ENCODE measurements at places on chromosomes 2 and 18.

GRCh38 chr2:114700440-114700839 lies 258.0 kb downstream of the DPP10 start:
- DNase-seq, result no peak

DNA sequence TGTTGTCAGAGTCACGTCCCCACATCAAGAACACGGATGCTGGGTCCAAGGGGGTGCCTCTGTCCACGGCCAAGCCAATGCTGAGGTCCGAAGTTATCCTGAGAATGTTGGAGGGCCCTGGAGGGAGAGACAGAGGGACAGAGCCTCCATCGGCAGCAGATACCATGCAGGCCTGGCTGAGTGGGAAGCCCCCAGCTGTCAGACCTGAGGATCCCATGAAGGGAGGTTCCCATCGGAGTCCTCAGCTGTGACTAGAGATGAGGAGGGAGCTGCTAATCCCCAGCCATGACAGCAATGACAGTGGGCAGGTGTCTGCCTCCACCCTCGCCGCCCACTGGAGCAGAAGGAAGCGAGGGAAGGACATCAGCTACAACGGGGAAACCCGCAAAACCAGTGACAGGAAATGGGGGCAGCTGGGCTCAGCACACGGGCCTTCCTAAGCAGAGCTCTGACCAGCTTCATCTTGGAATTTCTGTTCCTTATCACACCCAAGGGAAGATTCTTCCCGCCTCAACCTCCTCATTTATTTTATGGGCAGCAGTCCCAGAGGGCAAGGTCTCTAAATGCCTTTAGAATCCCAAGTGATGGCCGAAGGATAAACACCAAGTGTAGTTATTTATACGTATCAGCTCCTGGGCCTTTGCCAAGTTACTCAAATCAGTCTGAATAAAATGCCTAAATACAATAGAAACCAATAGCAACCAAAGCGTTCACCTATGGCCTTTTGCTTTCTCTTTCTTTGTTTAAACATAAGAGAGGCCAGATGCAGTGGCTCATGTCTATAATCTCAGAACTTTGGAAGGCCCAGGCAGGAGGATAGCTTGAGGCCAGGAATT lies 32.2 kb downstream of the FAM178B start:
- DNase-seq, result no peak

DNA sequence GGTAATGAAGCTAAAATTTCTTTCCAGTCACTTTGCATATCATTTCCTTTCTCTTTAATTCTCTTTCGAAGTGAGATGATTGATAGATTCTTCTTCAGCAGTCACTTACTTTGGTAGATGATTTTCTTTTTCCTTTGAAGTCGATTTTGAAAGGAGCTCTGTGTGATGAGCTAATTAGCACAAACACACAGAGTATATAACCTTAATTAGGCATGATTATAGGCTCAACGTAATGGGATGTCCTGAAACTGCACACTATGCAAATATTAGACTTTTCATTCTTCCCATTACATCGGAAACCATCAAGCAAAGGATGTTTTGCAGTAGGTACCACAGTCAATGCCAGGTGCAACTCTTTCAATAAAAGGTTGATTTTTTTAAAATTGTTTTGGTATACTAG lies 6.4 kb upstream of the CTLA4 start:
- no peak for DNase-seq

DNA sequence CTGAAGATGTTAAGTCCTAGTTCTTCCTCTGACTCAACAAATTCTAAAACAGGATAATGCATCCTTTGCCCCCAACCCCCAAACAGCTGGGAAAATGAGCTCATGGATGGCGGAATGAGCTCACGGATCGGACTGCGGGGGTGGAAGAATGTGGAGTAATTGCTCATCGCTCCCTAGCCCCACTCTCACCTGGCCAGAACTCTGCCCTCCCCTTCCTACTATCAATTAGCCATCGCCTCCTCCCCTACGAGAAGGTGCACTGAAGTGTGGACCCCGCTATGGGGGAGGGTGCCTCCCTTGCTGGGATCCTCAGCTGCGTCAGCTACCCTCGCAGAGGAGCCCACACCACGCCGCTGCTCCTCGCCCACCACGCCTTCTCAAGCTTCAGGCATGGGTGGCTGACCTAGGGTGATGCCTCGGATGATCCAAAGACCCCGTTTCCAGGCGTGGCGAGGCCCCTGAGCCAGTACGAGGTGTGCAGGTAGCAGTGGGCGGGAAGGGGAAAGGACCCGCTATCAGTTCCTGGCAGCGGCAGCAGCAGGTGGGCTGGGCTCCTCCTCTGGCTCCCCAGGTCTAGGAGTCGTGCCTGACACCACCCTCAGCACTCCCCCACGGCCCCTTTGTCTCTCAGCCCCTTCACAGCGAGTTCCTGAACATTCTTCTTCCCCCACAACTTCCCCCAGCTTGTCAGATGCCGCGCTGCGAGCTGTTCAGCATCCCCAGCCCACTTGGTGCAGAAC lies 82.1 kb upstream of the POMC start:
- no peak for DNase-seq

- DNase-seq, result no peak
Measured at GRCh38 chr2:99677814-99678213, 188.0 kb upstream of the REV1 start.

DNA sequence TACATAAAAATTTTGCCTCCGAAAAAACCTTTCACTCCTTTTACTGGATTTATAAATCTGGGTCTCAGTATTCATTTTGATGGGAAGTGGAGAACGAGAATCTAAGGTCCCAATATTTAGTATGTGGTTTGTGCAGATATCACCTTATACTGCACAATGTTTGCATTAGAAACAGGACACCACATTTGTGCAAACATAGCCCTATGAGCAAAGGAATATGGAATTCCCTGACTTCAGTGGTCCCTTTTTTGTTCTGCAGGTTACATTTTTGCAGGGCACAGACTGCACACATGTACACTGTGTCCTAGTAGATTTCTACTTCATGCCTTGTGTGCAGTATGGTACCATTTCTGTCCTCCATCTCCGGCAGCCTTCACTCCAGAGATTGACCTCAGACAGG lies 130.0 kb downstream of the CDH19 start:
- no peak for DNase-seq

GRCh38 chr18:13463526-13464210 lies 245.1 kb downstream of the LDLRAD4 start:
- no peak for DNase-seq

DNA sequence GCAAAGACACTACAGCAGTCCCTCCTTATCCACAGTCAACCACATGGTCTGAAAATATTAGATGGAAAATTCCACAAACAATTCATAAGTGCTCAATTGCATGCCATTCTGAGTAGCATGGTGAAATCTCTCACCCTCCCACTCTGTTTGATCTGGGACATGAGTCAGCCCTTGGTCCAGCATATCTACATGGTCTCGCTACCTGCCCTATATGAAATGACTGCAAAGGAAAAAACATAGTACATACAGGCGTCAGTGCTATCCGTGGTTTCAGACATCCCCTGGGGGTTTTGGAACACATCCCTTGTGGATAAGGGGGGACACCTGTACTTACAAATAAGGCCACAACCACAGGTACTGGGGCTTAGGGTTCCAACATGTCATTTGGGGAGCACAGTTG lies 73.7 kb downstream of the CABLES1 start:
- DNase-seq, result no peak

DNA sequence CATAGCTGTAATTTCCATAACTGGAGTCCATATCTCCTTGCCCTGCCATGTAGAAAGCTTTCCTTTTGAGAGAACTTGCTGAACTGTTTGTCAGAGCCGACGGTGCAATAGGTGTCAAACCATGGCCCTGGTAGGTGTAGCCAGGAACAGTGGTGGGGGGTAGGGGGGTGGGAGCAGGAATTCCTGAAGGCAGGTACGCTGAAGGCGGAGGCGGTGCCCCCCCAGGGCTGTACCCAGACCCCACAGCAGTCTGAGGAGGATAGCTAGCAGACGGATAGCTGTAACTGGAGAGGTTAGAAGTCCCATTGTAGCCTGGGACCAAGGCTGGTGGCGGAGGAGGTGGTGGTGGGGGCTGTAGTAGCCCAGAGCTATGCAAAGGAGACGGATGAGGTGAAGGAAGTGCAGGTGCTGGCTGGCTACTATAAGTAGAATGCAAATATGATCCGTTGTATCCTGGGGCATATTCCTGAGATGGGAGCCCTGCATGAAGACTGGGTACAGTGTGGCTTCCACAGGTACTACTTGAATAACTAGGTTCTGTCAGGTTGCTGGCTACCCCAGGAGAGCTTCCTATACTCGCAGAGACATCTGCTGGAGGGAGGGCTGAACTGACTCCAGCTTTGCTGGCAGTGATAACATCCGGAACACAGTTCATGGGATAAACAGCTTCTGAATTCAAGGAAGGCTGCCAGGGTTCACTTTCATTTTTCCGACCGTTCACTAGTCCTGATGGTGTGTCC lies 124.8 kb downstream of the FIGN start:
- DNase-seq, result no peak

- no peak for DNase-seq
Measured at GRCh38 chr18:70047931-70048603, 100.4 kb upstream of the CD226 start.

- DNase-seq, result no peak
Measured at GRCh38 chr2:239600001-239600593, 199.3 kb upstream of the HDAC4 start.

All from activated CD4-positive, alpha-beta T cell treated with anti-CD3 and anti-CD28 coated beads, Interleukin-2, amount 50 U/mL, for 1 hour (primary cell).